ENCODE measurements at places on chromosomes 1 and 21.
A peak's percentile ranks its signal among the peaks of the same experiment; 100 is the strongest.

DNA sequence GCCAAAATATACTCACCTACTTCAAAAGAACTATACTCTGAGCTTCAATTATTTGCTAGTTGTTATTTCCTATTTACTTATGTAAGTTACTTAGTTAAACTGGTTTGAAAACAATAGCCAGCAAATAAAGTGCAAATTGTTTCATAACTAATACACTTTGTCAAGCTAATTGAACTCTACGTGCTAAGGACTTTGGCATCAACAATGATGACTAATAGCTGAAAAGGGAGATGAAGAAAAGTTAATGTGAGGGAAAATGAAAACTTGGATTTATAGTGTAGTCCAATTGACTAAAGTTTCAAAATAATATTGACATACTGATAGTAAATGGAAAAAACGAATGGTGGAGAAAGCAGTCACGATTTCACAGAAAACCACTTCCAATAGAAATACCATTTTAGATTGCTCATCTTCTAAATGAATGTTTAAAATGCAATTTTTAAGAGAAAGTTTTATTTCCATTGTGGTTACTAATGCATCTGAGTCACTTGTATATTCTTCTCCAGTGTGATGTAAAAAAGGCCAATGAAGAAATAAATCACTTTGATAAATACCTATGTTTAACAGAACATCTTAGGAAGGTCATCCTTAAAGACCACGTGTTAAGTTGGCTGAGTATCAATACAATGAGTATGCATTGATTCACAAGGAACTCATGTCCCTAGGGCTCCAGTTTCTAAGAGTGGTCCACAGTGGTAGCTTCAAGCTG, 455.2 kb downstream of the LTN1 start:
- no peak for DNase-seq

- DNase-seq: no peak
Measured at GRCh38 chr1:182622901-182623528, 18.8 kb upstream of the RGS16 start.

GRCh38 chr1:65729259-65729658, 63.4 kb upstream of the PDE4B start:
- DNase-seq: no peak

GRCh38 chr21:39518055-39518846, 66.5 kb downstream of the SH3BGR start:
- peak; percentile 70 for DNase-seq

- DNase-seq: no peak
Measured at GRCh38 chr1:118907466-118907865, 80.7 kb downstream of the TBX15 start.

GRCh38 chr1:211527006-211527405, 35.0 kb upstream of the RD3 start:
- no peak for DNase-seq
